Small intestine (tissue), 16 donors: ENCODE measurements at places on chromosomes 1 and 21.

- peak; percentile 94 for DNase-seq
Measured at GRCh38 chr1:3323021-3323795, 131.3 kb upstream of the ARHGEF16 start.

DNA sequence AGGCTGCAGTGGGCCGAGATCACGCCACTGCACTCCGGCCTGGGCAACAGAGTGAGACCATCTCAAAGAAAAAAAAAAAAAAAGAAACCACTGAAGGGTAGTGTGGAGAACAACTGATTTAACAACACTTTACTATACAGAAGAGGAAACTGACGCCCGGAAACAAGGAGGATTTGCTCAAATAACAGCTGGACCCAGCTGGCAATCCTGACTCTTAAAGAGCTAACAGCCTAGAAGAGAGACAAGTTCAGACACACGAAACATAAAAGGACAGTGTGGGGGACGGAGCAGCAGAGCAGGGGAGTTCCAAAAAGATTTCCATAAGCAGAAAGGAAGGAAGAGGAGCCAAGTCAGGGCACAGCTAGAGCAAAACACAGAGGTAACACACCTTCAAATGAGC is 4.4 kb downstream of the ECHDC2 start:
- peak; percentile 29 for DNase-seq

DNA sequence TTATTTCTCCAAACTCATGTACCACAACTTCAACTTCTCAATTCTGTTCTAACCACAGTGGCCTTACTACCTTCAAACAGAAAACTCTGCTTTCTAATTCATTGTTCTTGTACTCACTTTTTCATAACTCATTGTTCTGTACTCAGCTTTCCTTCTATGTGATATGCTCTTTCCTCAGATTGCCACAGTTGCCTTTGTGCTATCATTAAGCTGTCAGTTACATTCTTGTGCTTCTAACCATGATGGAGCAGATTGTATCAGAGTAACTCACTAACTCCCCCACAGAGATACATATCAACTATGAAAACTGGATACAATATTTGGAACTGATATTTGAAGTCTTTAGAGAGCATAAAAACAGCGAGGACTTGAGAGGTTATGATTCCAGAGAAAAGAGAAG is 1213.7 kb downstream of the KCNT2 start:
- no peak for DNase-seq

GRCh38 chr1:246184503-246184902 is 322.6 kb downstream of the SMYD3 start:
- no peak for DNase-seq

DNA sequence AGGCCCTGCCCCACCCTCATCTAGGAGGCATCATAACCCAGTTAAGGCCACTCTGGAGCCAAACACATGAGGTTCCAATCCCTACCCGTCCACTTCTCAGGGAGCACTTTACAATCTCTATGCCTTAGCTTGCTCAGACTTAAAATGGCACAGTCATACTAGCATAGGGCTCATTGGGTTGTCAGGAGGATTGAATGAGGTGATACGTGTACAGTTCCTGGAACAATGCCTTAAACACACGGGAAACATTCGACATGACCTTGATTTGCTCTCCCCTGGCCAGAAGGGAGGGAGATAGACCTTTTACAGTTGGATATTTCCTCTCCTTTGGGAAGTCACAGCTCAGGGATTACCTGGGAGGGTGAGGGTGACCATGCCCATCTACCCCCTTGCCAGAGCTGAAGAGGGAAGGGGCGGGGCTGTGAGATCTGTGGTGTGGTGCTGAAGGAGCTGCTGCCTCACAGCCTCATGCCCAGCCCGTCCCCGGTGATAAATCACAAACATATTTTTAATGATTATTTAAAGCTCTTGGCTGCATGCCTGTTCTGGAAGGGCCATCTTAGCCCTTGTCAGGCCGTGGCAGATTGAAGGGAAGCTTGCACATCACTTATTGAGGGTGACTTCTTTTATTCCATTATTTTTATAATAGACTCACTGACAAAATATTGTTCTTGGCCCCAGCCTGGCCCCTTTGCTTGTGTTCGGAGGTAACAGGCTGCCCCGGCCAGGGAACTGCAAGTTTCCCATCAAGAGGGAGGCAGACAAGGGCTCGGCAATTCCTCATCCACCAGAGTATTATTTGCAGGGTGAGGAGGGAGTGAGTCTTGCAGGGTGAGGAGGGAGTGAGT is 83.4 kb downstream of the FOXD2 start:
- DNase-seq = no peak

GRCh38 chr1:101364370-101365120 is 127.7 kb downstream of the S1PR1 start:
- no peak for DNase-seq
